Hippocampal formation (tissue), 2 donors: ENCODE measurements at places on chromosomes 7 and 10.

DNA sequence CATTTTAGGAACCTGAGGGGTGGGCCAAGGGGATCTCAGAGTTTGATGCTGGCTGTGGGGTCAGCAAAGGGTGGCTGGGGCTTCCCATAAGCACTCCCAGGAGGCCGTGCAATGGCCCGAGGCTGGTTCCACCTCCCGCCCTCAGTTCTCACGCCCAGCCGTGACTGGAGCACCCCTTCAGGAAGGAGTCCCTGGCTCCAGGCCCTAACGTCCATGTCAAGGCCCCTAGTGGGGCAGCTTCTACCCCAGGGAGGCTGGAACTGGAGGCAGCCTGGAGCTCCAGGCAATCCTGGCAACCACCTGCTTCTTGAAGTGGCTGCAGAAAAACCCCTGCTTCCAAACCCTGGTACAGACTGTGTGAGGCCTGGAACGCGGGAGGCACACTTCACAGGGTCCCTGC lies 165.5 kb downstream of the DIP2C start:
- no peak for DNase-seq

DNA sequence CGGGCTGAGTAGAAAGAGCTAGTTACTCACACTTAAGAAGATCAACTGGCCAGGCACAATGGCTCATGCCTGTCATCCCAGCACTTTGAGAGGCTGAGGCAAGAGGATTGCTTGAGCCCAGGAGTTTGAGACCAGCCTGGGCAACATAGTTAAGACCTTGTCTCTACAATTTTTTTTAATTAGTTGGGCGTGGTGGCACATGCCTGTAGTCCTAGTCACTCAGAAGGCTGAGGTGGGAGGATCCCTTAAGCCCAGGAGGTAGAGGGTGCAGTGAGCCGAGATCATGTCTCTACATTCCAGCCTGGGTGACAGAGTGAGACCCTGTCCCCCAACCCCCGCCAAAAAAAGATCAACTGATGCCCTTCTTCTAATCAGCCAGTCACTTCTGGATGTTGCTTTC lies 74.6 kb upstream of the ATP6V0A4 start:
- DNase-seq, result no peak

DNA sequence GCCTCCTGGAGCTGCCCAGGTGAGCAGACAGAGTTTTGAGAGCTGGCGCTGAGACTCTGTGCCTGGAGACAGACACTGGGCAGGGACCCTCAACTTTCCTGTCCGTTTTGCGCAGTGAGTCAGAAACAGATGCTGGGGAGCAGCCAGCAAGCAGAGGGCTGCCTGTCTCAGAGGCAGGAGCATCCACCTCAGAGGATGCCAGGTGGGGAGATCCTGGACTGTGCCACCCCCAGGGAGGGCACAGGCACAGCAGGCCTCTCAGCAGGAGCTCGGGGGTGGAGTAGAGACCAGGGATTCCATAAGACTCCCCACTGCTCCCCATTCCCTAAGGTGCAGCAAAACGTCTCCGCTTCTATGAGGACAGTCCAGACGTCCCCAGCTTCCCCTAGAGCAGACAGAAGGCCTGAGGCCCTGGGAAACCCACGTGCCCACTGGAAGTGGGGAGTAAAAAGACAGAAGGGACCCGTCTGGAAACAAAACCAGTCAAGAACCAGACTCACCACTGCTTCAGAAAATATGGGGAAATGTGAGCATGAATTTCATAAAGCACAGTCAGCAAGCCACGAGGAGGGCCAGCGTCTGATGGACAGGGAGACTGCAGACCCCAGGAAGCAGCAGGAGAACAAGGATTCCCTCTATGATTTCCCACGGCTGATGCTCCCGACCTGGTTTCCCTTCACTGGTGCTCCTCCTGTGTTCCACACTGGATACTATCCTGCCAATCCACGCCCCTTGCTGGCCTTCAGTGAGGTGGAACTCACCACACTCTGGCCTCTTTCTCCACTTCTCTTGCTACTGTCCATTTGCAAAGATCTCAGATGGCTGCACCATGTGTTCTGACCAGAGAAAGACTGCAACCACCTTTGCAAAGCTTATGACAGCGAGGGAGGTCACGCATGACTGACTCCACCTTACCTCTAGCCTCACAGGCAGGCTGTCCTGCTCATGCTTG lies 151.3 kb upstream of the FAM20C start:
- DNase-seq, result no peak

GRCh38 chr7:24732646-24733413 lies 24.4 kb downstream of the GSDME start:
- no peak for DNase-seq

GRCh38 chr7:83413831-83414230 lies 235.1 kb downstream of the SEMA3E start:
- DNase-seq, result no peak

GRCh38 chr10:73876971-73877370 lies 2.6 kb upstream of the CAMK2G start:
- no peak for DNase-seq

DNA sequence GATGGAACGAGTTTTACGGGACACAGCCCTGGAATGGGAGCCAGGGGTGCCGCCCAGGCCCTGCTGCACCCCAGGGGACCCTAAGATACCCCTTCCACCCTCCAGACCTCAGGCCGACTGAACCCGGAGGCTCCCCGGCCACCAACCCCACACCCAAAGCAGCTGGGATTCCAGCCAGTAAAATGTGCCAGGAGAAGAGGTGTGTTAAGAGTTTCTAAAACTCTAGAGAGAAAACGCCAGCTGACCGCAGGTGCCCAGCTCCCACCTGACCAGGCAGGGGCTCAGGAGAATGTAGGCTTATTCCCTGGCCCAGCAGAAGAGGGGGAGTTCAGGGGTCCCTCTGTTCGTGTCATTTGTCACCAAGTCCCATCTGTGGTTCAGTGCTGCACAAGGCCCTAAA lies 17.5 kb downstream of the NUDT1 start:
- no peak for DNase-seq
